ENCODE measurements at places on chromosomes 2 and 18. TPM values are rescaled to one million over a fixed set of nuclear protein-coding genes. Genes with fewer than 3 reads are reported as not detected.
A peak's percentile ranks its signal among the peaks of the same experiment; 100 is the strongest.

Gene UGT1A9
- total RNA-seq = 1.5 TPM

- DNase-seq = no peak
Observed at GRCh38 chr2:109436610-109437225, 177.0 kb downstream of the SEPTIN10 start.

DNA sequence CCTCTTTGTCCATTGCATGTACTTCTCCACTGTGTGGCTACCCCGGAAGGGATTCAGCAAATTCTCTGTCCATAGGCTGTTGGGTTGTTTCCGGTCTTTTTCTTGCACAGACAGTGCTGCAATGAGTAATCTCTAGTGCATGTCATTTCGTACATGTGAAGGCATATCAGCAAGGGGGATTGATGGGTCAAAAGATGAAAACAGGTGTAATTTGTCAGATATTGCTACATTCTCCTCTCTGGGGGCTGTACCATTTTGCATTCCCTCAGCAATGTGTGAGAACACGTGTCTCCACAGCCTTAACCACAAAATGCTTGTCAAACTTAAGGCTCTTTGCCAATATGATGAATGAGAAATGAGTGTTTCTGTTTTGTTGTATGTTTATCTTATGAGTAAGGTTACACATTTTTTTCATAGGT is 60.5 kb downstream of the KLHL29 start:
- DNase-seq = no peak

DNA sequence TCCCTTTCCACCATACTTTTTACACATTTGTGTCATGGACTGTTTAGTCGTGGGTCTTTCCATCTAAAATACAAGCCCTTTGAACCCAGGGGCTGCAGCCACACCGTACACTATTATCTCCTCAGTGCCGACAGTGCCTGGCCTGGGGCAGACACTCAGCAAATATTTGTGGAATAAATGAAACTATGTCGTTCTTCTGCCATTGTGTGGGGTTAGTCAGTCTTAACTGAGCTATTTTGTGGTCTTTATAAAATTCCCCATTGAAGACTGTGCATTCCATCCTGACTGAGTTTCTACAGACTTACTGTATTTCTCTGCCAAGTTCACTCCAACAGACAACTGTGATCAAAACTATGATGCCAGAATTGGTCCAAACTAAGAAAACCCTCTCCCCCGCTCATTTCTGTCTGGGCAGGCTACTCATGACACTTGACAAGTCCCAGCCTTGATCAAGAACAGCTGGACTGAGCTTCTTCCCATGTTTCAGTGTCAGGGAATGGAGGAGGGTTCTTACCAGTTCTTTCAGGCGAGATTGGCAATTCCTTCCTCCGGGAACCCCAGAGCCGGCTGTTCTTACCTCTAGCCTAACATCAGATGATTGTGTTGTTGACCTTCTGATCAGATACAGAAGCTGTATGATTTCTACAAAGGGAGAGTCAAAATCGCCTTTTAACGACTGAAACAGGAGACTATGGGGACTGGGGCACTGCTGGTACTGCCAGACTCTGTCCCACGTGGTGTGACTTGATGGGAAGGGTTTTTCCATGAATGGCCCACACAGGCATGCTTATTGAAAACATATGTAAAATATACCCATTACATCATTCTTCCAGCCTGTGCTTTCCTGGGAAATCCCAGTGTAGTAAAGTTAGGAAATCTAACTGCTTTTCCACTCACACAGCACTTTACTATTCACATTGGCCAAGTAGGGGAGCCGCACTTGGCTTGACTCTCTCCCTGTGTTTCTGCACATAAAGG is 77.4 kb upstream of the NPAS2 start:
- DNase-seq = peak; percentile 42

GRCh38 chr2:144659731-144660275 is 139.9 kb upstream of the ZEB2 start:
- DNase-seq = no peak
